ENCODE measurements at places on chromosomes 1 and 21.

GRCh38 chr21:23939369-23940065 lies 1667.8 kb downstream of the MRPL39 start:
- no peak for DNase-seq

DNA sequence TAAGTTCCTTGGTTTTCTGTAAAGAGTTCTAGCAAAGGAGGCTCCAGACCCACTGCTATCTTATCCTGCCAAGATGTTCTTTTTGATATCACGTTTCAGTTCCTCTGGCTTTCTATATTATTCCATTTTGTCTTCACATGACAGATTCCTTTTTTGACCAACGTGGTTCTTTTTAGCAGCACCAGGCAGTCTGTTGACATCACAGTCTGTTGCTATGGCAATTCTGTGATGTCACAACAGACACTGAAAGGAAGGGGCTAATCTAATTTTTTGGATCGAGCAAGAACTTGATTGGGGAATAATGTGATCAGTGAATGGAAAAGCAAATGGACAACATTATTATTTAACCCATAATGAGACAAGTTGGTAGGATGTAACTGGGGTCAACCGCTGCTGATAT lies 64.5 kb upstream of the GOLT1A start:
- no peak for DNase-seq

- DNase-seq = no peak
Measured at GRCh38 chr21:46011267-46011967, 29.8 kb downstream of the COL6A1 start.

GRCh38 chr1:94110021-94110761 lies 10.8 kb downstream of the ABCA4 start:
- DNase-seq = no peak

DNA sequence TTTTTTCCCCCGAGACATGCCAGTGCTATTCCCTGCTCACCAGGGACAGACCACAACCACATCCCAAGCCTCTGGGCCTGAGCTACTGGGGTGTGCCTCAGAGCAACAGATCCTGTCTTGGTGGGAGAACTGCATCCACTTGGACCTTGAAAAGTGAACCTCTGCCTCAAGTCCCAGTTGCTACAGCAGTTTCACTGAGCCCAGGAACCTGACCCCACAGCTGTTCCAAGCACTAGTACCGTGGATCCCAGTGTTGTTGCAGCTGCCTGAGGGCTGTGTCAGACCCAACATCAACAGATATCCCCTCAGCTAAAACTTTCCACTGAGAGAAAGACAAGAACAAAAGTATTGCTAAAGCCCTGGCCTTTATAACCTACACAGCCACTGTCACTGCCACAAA lies 373.0 kb downstream of the PLPP3 start:
- no peak for DNase-seq

GRCh38 chr1:191662746-191663145 lies 495.5 kb upstream of the RGS18 start:
- DNase-seq = no peak

DNA sequence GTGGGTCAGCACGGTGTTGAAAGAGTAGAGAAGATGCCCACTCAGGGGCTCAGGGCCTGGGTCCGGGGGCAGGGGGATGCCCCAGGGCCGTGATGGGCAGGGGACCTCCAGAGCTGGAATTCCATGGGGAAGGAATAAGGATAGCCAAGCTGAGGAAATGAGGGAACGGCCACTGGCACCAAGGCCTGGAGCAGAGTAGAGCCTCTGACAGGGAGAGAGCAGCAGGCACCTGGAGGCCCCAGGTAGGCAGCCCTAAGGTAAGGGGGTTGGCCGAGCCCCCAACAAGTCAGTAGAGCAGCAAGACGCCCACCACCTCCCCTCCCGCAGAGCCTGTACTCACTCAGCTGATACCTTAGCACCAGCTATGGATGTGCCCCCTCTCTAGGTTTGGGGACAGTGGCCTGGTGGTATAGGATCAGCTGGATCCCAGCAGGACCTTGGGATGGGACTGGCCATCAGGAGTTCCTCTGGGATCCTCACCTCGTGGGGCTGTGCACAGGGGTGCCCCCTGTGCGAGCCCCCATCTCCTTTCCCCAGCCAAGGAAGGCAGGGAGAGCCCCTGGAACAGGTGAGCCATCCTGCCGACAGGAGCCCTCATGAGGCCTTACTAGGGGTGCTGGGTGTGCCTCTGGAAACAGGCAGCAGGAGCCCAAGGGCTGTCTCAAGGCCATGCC lies 21.0 kb upstream of the ARF1 start:
- no peak for DNase-seq

DNA sequence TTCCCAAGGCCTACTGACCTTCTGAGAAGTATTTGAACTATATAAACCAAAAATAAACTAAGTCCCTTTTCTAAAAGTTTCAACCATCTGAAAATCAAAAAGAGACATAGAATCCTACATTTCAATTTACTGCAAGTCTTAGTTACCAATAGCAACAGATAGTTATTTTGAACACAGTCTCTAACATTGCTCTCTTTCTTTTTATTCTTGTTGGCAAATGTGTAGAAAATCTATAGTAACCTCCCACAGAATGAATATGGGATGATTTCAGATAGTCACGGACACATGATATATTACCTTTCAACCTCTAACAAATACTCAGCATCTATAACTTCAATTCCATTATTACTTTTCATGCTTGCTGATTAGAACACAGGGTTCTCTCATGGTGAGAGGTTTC lies 68.9 kb upstream of the RAB3GAP2 start:
- DNase-seq = no peak

DNA sequence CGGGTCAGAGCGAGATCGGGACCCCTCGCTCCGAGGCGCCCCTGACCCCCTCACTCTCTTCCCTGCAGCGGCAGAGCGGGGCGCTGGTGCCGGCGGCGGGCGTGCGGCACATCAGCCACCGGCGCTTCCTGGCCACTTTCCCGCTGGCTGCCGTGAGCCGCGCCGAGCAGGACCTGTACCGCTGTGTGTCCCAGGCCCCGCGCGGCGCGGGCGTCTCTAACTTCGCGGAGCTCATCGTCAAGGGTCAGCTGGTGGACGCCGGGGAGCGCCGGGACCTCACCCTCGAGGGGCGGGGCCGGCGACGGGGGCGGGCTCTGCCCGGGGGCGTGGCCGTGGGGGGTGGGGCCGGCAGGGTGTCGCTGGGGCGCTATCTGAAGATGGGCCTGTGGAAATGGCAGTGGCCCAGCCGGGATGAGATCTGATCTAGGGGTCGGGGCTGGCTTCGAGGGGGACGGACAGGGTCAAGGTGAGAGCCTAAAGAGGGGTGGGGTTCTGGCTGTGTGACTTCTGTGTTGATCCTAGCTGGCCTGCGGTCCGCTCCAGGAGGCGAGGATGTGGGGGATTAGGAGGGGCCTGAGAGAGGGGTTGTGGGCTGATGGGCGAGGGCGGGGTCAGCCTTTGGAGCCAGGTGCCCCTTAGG lies 23.6 kb downstream of the PTPRU start:
- DNase-seq = no peak

DNA sequence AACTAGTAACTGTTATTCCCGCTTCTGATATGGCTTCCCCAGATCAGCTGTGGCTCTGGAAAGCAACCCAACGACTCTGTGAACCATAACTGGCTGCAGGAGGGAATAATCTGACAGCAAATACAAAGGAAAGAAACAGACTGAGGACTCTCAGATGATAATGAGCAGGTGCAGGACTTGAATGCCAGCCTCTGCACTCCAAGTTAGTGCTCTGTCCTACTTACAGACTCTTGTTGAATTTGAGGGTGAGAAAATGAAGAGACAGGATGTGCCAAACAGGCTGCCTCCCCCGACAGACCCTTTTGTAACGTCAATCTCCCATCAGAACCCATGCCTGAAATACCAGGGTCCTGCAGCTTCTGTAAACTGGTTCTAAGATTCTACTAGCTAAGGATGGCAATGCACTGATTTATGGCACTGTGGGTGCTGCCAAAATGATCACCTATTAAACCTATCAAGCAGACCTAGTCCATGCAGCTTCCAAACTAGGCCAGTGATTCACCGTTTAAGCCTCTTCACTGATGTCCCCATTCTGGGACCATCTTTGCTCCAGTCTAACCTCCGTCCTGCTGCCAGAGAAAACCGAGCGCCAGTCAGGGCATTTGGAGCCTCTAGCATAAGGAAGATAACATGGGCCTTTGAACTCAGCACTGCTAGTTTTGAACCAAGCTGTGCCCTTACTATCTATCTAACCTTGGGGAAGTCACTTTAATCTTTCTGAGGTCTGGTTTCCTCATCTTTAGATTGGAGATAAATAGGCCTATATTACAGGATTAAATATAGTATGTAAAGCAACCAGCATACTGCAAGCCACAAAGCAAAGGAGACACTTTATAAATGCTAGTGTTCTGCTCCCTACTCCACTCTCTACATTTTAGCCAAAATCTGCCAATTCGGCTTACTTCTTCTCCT lies 4.8 kb downstream of the MKNK1 start:
- DNase-seq = no peak

- DNase-seq = no peak
Measured at GRCh38 chr1:186829686-186830587, 1.2 kb downstream of the PLA2G4A start.

DNA sequence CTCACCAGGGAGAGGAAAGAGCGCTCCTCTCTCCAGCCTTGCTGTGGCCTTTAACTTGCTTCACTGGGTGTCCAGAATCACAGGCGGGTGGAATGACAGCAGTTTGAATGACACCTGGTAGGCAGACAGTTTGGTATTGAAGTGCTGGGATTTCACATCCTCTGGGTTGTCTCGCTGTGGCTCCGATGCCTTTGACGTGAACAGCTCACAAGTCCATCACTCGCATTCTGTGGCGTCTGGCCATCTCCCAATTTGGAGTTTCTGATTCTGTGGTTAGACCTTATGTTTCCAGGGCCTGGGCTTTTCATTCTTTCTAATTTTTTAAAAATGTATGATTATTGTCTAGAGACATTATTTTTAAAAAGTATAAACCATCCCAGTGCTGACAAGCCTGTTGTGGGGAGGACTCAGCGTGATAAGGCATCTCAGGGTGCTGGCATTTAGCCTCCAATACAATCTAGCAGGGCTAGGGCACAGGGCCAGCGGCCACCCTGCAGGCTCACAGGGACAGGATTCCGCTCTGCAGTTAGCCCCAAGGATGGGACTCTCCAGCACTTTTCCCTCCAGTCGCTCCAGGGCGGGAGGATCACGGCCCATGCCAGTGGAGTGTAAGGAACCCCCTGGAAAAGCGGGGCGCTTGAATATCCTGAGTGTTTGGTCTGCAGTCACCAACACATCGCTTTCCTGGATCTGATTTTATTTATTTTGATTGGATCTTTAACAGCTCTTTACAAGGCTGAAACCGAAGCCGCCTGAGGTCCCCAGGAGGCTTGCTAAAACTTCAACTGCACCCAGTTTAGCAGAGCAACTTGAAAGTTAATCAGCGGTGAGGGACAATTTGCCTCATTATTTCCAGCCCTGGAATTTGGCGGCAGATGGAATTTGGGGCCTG lies 178.3 kb downstream of the TRABD2B start:
- DNase-seq = no peak

DNA sequence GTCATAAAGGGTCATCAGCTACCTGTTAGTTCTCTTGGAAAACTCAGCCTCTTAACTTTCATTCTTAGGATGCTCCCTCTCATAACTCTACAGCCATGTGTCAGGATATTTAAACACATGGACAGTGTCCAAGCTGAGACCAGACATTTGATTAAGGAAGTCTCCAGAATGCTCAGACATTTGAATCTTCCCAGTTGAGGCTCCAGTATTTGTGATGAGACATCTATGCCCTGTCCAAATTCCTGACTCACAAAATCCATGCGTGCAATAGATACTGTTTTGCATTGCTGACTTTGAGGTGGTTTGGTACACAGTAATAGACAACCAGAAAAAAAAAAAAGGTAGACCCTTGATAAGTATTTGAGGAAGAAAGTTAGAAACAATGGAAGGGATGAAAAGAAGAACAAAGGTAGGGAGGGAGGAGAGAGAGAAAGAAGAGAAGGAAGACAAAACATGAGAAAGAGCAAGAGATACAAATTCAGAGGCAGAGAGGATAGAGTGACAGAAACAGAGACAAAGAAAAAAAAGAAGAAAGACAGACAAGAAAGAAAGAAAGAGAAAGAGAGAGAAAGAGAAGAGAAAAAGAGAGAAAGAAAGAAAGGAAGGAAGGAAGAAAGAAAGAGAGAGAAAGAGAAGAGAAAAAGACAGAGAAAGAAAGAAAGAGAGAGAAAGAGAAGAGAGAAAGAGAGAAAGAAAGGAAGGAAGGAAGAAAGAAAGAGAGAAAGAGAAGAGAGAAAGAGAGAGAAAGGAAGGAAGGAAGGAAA lies 275.5 kb upstream of the PRMT6 start:
- no peak for DNase-seq

DNA sequence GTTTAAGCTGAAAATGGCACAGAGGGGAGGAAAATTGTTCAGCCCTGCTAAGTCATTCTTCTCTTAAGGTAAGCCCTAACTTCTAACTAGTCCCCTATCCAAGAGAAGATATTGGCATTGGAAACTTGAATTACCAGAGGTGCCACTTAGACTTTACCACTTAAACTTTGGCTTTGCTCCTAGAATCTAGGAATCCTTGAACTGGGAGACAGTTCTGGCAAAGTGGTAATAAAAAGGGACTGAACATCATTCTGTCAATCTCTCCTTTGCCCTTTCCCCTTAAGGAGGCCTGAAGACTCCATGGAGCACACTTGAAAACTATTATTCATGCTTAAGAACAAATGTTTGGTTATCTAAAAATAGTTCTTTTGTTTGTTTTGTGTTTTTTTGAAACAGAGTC lies 8.4 kb downstream of the ATP1A4 start:
- no peak for DNase-seq

DNA sequence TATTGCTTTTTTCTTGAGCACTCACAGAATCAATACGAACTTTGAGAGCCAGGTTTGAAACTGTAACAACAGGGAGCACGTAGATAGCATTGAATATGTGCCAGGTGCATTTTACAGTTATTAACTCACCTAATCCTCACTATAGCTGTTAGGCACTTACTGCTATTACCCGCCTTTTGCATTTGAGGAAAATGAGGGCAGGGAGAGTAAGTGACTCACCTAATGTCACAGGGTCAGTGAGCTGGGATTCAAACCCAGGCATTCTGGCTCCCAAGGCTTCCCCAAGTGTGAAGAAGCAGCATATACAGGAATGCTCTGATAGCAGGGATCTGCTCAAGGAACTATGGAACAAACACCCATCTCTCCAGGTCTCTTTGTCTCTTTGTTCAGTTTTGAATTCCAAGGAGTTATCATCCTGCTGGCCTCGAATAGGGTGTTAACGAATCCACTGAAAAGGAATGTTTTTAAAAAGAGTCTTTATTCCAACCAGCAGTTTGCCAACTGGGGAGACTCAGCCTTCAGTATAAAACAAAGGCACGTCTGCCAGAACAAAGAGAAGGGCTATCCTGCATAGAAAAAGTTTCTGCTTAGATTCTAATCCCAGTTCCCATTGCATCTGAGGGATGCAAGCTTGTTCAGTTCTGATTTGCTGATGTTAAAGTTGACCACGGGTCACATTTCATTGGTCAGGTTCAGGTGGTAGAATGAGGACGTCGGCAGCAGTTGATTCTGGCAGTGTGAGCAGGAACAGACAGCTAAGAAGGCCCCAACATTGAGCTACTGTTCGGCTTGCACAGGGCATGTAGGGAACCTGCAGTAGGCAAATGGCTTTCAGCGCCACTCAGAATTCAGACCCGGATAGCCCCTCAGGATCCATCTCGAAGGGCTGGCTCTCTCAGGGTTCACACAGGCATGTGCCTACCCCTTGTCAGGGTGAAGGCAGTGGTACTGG lies 22.1 kb downstream of the TRIM67 start:
- no peak for DNase-seq

GRCh38 chr1:113990961-113991360 lies 11.7 kb downstream of the OLFML3 start:
- DNase-seq = no peak
